Thymus (tissue), 14 donors: ENCODE measurements at places on chromosomes 12 and 14. TPM values are rescaled to one million over a fixed set of nuclear protein-coding genes. Genes with fewer than 3 reads are reported as not detected.

The ATP5MC2 gene
- total RNA-seq = 272 TPM

The CFAP251 gene
- 1.2 TPM for total RNA-seq

The EID3 gene
- 4.2 TPM for total RNA-seq

The GPR162 gene
- total RNA-seq = 1.4 TPM

The DYRK4 gene
- 61.8 TPM for total RNA-seq

The IFNG-AS1 gene
- total RNA-seq = 1.3 TPM

The LRP1 gene
- total RNA-seq = 4.5 TPM

The TAS2R7 gene
- total RNA-seq = not detected

The C1QL4 gene
- total RNA-seq = 0.05 TPM

The MANSC1 gene
- 1.0 TPM for total RNA-seq

The STYX gene
- total RNA-seq = 7.7 TPM

The REM2 gene
- 0.47 TPM for total RNA-seq

The AKAP3 gene
- 0.76 TPM for total RNA-seq

The MDP1 gene
- total RNA-seq = 47.9 TPM

The OR4E2 gene
- total RNA-seq = 0.09 TPM

The PLEK2 gene
- total RNA-seq = 34.0 TPM

The SLCO1B1 gene
- not detected for total RNA-seq

The CRIP2 gene
- 15.9 TPM for total RNA-seq

The ACADS gene
- total RNA-seq = 16.0 TPM

The TESPA1 gene
- 66.9 TPM for total RNA-seq

The P2RX7 gene
- total RNA-seq = 1.7 TPM

The CLEC2A gene
- total RNA-seq = not detected

The ABCC9 gene
- 4.4 TPM for total RNA-seq

The SPRYD4 gene
- total RNA-seq = 1.2 TPM

The SLC39A2 gene
- total RNA-seq = 1.5 TPM

The ITGB7 gene
- total RNA-seq = 18.9 TPM

The TRPV4 gene
- total RNA-seq = 0.19 TPM

The VDR gene
- 1.5 TPM for total RNA-seq

The KRT8 gene
- 100 TPM for total RNA-seq

The NTS gene
- total RNA-seq = 3.4 TPM

The HOXC4 gene
- 0.19 TPM for total RNA-seq

The GNPNAT1 gene
- 8.2 TPM for total RNA-seq

The PRH2 gene
- total RNA-seq = 0.80 TPM

The NELL2 gene
- 8.4 TPM for total RNA-seq

The SLC39A5 gene
- total RNA-seq = 0.24 TPM

The REC8 gene
- 17.7 TPM for total RNA-seq

The HOXC12 gene
- total RNA-seq = 0.05 TPM

The ARF3 gene
- total RNA-seq = 48.1 TPM

The GPR65 gene
- total RNA-seq = 9.2 TPM

The TMEM119 gene
- 5.3 TPM for total RNA-seq
